ENCODE measurements at places on chromosomes 7 and 10.
A peak's percentile ranks its signal among the peaks of the same experiment; 100 is the strongest.

- peak; percentile 11 for DNase-seq
These were observed 87.9 kb downstream of the SLC37A3 start for GRCh38 chr7:140310337-140311002.

DNA sequence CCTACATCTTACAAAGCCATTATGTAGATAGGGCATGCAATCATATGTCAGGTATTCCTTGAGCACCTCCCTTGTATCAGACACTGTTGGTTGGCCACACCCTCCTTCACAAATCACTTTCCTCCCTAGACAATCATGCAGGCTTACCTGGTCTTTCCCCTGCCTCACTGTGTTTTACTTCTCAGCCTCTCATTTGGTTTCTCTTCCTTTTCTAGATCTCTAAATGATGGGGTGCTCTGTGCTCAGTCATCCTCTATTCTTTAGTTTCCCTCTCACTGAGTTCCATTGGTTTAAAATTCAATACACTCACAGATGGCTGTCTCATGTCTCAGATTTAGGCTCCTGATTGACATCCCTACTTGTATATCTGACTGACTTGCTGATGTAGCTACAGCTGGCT lies 31.4 kb downstream of the ANK3 start:
- DNase-seq: no peak

GRCh38 chr10:103888113-103888841 lies 29.7 kb downstream of the STN1 start:
- DNase-seq: peak; percentile 78

DNA sequence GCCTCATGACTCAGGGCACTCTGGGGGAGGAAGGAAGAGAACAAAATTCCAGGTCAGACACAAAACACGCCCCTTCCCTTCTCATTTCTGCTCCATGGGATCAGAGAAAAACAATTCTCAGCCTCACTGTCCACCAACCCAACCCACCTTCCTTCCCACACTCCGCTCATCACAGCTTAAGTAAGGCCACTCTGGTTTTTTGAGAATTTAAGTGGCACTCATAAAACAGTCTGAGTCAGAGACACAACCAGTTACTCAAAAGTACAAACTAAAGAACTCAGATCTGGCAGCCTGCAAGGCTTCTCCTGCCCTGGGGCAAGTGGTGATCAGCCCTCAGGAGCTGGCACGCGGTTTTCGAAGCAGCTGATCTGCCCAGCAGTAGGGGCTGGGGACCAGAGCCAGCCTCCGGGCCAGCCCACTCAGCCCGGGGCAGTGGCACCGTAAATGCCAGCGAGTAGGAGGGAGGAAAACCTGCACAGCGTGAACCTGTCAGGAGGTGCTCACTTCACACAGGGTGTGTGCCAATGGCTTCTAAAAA lies 39.1 kb upstream of the ABLIM1 start:
- no peak for DNase-seq

- no peak for DNase-seq
These were observed 33.3 kb upstream of the FXYD4 start for GRCh38 chr10:43338117-43338516.

DNA sequence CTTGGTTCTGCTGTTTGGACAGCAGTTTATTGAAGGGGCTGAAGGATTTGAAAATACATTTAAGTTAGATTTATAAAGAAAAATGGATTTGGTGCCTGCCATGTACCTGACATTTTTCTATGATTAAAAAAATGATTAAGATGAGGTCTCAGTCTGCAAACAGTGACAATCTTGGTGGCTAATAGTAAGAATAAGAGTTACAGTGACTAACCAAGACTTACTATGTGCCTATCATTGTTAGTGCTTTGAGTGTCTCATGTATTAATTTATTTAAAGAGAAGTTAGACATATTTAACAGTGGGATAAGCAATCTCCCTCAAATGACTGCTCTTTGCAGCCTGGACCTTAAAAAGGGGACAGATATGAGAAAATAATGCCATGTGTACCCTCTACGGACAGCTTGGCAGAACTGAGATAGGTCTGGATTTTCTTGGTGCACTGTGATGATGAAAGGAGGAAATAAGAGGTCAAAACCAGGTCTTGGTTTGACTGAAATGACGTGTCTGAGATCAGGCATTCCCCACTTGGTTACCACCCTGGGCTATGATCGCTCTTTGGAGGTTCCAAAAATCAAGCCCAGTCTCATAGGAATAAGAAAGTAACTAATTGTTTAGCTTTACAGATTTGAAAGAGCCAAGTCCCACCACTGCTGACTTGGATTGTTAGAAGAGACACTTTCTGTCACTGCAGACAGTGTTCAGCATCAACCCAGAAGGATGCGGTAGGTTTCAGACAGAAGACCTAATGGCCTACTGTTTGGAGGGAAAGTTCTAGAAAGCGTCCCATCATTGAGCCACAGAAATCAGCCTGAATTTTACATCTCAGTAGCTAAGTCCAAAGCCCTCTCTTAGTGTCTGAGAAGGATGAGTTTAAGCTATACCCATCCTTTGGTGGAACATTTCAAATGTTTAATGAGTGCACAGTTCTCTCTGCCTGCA lies 2.1 kb downstream of the CASP7 start:
- no peak for DNase-seq
